NCI-H69 (cell line): ENCODE measurements at places on chromosomes 3 and 15.
A peak's percentile ranks its signal among the peaks of the same experiment; 100 is the strongest.

DNA sequence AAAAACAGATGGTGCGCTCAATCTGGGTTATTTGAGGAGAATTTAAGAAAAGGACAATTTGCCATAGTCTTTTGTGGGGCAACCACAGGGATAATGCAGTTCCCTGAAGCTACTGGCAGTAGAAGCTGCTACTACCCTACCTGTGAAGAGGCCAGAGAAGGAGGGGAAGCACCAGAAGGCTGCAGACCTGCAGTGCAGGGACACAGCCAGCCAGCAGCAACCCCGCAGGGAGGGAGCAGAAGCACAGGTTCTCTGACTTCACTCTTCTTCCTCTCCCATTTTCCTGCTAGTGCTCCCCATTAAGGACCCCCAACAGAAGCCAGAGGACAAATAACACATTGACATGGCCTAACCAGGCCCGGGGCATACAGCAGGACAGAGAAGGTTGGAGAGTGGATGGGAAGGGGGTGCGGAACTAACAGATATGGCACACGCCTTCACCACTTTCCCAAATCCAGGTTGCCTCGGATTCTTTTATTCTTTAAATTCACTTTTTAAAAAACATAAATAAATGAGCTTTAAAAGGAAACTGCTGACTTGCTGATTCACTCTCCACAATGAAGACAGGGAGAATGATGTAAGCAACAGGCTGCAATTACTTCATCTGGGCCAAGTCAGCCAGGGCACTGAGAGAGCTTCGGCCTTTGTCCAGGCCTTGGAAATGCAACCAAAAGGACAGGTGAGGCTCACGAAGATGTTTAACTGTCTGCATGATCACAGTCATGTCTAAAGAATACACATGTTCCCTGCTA lies 30.1 kb downstream of the POPDC2 start:
- no peak for DNase-seq

DNA sequence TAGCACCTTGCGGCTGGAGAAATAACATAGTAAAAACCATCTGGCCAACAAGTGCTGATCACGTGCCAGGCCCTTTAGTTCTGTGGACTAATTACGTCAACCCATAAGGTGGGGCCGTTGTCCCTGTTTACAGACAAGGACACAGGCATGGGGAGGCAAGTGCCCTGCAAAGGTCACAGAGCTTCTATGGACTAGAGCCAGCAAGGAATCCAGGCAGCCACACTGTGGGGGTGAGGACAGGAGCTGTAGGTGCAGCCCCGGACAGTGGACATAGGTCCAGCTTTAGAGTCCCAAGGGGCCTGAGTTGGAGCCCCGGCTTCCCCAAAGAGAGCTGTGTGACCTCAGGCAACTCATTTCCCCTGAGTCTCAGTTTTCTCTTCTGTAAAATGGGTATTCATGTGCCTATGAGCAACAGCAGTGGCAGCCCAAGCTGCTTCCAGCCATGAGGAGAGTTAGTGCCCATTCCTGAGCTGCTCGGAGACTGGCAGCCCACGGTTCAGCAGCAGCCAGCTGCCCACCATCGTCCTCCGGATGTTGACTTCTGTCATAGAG lies 13.9 kb downstream of the CHST13 start:
- peak; percentile 75 for DNase-seq

GRCh38 chr15:39110336-39110735 lies 470.5 kb upstream of the THBS1 start:
- DNase-seq: no peak

DNA sequence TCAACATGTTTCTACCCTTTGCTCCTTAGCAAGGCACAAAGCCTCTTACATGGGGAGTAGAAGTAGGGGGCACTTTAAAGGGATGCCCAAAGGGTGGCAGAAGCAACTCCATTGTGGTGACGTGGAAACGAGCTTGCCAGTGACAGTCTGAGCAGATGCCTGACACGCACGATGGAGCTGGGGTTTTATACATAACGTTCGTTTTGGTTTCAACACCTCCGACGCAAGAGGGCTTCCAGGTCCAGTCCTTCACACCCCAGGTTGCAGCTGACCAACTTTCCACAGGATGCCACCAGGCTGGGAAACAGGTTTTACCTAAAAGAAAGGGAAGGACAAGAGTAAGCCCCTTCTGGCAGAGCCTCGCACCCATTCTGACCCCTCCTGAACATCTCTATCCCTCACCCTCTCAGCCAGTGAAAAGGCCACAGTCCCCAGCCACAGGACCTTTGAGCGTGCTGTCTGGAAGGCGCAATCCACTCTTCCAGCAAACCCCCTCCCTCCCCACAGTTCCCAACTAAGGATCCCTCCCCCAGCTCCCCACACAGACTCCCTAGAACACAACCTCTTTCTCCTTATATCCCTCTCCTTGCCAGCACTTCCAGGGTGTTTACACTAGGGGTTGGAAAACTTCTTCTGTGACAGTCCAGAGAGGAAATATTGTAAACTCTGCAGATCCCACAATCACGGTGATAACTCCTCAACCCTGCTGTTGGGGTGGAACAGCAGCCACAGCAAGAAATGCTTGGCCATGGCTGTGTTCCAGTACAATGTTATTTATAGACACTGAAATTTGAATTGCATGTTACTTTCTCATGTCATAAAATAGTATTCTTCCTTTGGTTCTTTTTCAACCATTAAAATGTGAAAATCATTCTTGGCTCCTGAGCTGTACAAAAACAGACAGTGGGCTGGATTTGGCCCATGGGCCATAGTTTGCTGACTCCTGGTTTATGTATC lies 36.2 kb downstream of the FAM174B start:
- DNase-seq: no peak
